ENCODE measurements at places on chromosomes 1 and 21.

GRCh38 chr1:169236143-169236542, 129.7 kb downstream of the ATP1B1 start:
- no peak for DNase-seq

- DNase-seq = no peak
Measured at GRCh38 chr1:36349839-36350238, 26.4 kb upstream of the EVA1B start.

GRCh38 chr1:162470216-162470615, 27.4 kb upstream of the UHMK1 start:
- DNase-seq = no peak

- no peak for DNase-seq
Measured at GRCh38 chr1:217535601-217536377, 95.1 kb downstream of the GPATCH2 start.

DNA sequence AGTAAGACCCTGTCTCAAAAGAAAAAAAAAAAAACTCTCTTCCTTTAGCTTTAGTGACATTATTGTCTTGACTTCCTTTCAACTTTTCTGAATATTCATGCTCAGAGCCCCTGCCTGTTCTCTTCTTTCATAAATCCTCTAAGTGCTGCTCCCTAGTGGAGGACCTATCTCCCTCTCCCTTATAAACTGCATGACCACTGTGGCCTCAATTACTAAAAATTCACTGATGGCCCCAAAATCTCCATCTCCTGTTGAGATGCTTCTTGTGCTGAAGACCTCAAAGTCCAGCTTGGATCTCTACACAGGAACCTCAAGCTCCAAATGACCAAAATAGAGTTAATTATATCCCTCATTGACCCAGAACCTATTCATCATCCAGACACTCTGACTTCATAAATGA, 7.8 kb downstream of the ITLN1 start:
- DNase-seq = no peak
